ENCODE measurements at places on chromosomes 4 and X.

DNA sequence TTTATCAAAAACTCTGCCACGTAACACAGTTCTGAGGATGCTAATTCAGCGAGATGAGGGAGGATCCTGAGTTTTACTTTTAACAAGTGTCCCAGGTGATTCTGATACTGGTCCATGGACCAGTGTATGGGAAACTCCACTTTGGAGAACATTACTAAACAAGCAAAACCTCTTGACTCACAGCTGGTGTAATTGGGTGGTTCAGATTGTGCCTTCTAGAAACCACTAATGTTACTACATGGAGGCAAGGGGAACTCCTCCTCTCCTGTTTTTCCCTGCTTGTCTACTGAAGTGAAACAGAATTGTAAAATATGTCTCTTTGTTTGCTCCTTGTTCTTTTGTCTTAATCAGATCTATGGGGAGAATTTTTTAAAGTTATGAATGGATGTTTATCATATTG, 62.6 kb downstream of the FRAS1 start:
- DNase-seq: no peak

- no peak for DNase-seq
These were observed 9.6 kb upstream of the CCDC149 start for GRCh38 chr4:24922416-24922815.

GRCh38 chr4:96809563-96809962, 969.7 kb downstream of the PDHA2 start:
- no peak for DNase-seq

GRCh38 chrX:120781403-120781802, 94.3 kb downstream of the CT47B1 start:
- DNase-seq: no peak

DNA sequence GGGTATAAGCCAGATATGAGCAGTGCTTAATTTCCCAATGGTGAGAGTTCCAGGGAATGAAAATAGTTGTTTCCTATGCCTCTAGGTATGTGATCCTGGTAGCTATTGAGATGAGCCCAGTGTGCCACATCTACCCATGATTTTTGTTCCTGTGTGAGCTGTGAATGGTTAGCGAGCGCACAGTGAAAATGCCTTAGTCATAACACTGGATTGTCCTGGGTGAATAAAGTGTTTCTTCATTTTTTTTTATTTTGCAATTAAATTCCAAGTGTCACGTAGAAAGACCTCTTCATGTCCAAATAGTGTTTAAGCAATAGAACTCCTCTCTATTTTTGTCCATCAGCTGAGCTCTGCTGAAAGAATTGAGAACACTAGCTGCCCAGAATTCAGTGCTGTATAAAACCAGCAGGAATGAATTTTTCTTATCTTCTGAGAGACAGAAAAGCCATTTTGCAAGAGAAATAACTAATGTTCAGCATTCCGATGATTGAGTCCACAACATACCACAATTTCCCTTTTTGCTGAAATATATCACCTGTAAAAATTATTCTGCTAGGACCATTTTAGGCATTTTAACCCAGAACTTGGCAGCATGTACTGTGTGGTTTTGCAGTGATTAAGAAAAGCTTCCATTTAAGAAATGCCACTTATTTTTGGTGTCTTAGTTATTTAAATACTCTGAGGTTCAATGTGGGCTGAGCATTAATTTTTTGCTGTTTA, 5.6 kb downstream of the MAOA start:
- no peak for DNase-seq

GRCh38 chr4:138665851-138666250, 349.7 kb upstream of the NOCT start:
- DNase-seq: no peak

GRCh38 chrX:17501746-17502145, 126.7 kb downstream of the NHS start:
- no peak for DNase-seq

GRCh38 chr4:33316033-33316432, 2595.9 kb downstream of the PCDH7 start:
- no peak for DNase-seq

DNA sequence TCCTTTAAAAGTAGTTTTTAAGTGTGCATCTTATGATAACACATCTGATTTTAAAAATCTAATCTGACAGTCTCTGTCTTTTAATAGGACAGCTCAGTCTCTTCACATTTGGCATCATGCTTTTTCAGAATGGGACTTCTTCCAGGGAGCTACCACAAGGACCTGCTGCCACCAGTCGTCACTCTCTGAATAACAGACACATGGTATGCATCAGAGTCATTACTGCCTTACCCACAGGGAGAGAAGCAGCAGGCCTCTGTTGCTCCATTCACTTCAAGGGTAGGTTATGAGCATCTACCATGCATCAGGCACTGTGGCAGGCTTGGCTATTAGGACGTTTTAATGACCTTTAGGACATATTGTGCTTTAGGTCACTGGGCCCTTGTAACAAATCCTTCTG, 50.0 kb upstream of the AFAP1 start:
- no peak for DNase-seq

DNA sequence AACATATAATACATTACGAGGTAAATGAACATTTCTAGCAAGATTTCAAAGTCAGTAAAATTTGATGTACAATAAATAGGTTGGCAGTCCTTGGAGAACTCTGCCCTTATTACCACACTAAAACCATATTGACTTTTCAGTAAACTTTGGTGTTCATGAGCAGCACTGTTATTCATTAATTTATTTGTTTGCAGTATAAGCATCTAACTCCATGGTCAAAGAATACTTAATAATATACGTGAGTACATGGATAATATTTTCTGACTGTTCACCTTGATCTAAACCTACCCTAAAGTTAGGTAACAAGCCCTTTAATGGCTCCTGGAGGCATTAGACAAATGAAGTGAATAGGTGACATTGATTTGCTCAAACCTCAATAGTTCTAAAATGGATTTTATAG, 817.2 kb upstream of the FTHL17 start:
- no peak for DNase-seq

DNA sequence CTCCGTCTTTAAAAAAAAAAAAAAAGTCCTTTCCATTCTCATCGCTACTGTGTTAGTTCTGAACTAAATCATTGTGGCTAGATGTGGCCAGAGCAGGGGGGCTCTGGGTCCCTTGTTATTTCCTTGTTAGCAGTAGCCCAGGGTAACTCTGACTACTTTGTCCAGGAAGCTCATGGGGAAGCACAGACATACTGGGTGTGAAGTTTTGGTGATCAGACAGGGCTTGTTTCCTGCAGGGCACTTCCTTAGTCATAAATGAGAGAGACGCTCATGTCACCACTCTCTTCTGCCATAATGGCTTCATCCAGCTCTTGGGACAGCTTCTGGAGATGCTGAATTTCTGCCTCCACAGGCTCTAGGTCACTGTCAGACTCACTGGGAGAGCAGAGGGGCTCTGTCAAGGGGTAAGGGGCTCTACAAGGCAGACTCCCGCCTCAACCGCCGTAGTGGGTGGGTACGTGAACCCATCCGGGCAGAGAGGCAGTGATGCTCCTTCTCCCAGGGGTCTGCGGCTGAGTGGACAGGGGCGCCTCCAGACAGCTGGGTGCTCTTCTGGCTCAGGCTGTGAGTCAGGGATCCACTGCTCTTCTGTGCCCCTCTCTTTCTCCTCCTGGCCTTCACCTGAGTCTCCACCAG, 12.9 kb downstream of the STIM2 start:
- peak; percentile 50 for DNase-seq

- no peak for DNase-seq
These were observed 2188.9 kb upstream of the TENM3 start for GRCh38 chr4:180054291-180054690.

- no peak for DNase-seq
These were observed 2.7 kb downstream of the PPARGC1A start for GRCh38 chr4:23887173-23887572.

- no peak for DNase-seq
These were observed 4.8 kb downstream of the ELK1 start for GRCh38 chrX:47645530-47645929.

- DNase-seq: no peak
These were observed 5.7 kb upstream of the CPZ start for GRCh38 chr4:8586671-8587468.

DNA sequence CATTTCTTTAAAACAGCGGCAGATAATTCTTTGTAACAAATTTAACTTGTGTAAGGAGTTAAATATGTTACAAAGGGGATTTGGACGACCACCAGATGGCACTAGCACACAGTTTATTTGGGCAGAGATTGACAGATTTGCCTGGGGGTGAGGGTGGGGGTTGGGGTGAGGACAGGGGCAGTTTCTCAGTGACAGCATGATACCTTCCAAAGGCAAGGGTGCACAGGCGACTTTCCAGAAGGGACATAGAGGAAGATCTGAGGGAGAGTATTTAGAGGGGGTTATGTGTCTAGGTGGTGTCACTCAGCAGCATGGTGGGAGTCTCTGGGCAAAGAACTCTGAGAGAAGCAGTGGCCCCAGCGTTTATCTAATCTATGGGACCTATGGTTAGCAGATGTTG, 9.6 kb upstream of the TMA16 start:
- peak; percentile 62 for DNase-seq

DNA sequence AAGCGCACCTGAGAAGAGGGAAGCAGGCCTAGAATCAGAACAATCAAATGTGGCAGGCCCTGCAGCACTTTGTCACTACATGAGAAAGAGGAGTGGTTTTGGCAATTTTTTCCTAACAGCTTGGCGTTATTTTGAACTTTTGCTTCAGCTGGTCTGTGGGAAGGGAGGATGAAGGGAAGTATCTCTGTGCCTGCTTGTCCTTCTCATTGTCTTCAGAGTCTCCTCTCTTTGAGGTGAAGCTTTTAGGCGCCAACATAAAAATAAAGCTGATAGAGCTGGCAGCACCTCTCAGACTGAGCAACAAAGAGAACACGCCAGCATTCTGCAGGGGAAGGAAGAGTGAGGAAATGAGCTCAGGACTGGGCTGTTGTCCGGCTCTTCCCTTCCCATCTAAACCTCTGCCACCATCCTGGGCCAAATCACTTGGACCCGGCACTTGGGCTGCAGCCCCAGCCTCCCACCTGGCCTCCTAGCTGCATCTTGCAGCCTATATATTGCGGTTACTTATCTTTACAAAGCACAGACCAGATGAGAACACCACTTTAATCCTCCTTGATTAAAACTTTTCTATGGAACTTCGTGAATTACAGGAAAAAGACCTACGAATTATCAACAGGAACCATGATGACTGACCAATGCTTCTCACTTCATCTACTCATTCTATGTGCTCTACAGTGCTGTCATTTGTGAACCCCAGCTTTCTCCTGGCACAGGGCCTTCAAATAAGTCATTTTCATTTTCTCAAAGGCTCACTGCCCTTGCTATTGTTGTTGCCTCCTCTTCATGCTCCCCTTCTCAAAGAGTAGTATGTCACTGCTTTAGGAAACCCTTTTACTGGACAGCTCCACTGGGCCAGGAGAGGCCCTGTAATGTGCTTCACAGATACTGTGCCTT, 476.4 kb upstream of the HS3ST1 start:
- DNase-seq: no peak

GRCh38 chrX:12973561-12974304, 1.2 kb upstream of the TMSB4X start:
- peak; percentile 61 for DNase-seq

DNA sequence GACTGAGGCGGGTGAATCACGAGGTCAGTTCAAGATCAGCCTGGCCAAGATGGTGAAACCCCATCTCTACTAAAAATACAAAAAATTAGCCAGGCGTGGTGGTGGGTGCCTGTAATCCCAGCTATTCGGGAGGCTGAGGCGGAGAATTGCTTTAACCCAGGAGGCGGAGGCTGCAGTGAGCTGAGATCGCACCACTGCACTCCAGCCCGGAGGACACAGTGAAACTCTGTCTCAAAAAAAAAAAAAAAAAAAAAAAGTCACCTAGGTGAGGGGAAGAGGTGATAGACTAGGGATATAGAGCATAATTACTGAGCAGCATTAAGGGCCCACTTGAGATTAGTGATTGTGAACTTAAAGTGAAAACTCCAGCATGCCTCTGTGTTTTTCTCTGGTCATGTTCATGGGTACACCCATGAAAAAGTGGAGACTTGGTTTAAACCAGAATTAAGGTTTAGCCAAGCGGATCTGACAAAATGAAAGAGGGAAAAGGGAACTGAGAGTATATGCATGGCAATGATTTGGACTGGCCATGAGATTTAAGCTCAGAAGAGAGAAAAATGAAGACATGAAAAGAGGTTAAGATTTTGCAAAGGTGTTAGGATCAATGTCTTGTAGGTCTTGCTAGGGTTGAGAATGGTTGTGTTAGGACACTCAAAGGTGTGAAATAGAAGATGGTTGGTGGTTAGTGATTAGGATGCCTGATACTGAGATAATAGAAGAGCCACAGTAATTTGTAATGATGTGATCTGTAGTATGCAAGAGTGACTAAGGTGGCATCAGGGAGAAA, 105.0 kb downstream of the RAB28 start:
- no peak for DNase-seq

DNA sequence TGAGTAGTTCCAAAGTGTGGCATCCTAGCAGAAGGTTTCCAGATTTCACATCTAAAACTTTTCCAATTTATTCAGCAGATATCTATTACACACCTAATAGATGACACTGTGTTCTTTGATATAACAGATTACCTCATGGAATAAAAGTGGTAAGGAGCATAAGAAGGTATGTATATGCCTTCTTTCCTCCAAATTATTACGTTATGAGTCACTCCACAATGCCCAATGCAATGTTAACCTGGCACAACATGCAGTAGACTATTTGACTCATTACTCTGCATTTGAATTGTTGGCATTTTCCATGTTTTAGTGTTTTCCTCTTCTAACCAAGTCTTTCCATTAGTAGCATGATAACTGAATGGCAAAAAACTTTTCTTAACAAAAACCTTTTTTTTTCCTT, 383.6 kb downstream of the ADGRL3 start:
- DNase-seq: no peak

DNA sequence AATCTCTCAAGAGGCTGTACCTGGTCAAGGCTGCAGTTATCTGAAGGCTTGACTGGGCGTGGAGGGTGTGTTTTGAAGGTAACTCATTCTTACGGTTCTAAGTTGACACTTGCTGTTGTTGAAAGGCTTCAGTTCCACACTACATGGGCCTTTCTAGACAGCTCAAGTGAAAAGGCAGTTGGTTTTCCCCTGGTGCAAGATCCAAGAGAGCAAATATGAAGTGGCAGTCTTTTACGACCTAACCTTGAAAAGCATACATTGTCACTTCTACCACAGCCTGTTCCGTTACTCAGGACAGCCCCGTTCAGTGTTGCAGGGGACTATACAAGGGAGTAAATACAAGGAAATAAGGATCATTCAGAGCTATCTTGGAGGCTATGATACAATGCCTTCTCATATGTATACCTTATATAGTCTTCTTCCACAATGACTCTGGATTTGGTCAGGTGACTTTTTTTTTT, 46.2 kb downstream of the PDS5A start:
- no peak for DNase-seq

All from activated naive CD8-positive, alpha-beta T cell treated with anti-CD3 and anti-CD28 coated beads, Interleukin-2, amount 50 U/mL, for 24 hours (primary cell).